GOT3 (cell line): ENCODE measurements at places on chromosomes 3 and 15.
A peak's percentile ranks its signal among the peaks of the same experiment; 100 is the strongest.

DNA sequence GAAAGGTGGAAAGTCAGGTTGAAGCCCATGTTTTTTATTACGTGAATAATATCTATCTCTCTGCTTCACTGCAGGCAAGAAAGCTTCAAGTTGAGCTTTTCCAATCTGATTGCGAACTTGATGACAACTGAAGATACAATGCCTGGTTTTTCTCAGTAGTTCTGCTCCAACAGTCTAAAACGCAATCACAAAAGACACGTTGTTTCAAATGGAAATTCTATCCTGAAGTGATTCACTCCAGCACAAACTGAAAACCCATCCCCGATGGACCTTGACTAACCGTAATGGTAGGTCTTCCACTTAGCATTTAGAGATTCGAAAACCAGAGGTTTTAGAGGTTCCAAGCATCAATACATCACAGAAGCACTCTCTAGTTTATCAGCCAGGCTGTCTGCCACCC lies 10.6 kb downstream of the B4GALT4 start:
- DNase-seq, result no peak

DNA sequence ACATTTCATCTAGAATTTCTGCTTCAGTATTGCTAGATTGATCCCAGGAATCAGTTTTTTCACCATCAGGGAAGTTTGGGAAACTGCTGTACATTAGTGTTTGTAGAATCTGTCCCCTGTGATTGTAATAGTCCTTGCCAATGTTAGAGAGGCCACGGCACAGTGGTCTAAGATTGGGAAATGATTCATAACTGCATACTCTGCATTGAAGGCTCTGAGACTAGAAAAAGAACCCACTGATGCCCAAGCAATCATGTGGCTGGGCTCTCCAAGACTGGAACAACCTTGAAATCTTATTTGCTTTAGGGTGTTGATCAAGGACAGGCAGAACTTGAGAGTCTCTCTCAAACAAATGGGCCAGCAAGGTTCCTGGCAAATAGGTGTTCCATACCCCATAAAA lies 245.6 kb upstream of the LRTM1 start:
- DNase-seq, result no peak

- no peak for DNase-seq
Measured at GRCh38 chr3:63706321-63707085, 54.0 kb downstream of the SNTN start.

- DNase-seq, result no peak
Measured at GRCh38 chr3:102181175-102181920, 253.5 kb upstream of the ZPLD1 start.

DNA sequence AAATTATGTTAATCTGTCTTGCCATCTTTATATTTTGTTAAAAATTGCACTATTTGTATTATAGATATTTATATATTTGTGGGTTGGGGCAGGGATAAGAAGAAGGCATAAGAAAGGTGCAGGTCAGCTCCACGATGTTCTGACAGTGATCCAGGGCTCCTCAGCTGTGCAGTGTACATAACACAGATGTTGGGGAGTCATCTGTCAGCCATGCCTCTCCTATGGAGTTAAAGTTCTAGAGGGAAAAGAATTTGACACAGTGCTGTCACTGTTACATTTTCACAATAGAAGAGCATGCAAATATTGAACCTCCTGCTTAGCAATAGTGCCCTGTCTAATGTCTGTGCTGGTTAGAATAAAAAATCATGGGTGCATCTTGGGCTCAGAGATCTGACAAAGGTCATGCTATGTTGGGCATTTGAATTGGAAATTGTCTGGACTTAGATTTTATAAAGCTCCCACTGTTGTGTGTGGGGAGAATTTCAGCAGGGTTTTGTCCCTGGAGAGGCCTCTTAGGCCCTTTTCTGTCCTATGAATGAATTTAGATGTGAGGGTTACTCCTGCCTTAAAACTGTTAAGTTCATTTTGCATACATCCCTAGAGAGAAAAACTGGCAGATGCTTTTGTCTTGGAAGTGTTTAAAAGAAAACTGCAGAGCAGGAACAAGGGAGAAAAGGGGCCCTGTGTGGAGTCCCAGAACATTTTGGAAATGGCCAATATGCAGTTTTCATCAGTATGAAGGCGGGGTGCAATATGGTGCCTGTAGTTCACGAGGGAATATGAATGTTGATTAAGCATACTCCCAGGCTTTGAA lies 20.4 kb downstream of the CDIN1 start:
- DNase-seq, result no peak

- DNase-seq, result no peak
Measured at GRCh38 chr15:23642413-23643044, 5.1 kb downstream of the MAGEL2 start.

- no peak for DNase-seq
Measured at GRCh38 chr15:40902605-40903561, 8.6 kb downstream of the VPS18 start.

- DNase-seq, result no peak
Measured at GRCh38 chr3:3127432-3128010, 781 bp downstream of the TRNT1 start.

GRCh38 chr3:169250000-169250399 lies 413.5 kb downstream of the MECOM start:
- no peak for DNase-seq

DNA sequence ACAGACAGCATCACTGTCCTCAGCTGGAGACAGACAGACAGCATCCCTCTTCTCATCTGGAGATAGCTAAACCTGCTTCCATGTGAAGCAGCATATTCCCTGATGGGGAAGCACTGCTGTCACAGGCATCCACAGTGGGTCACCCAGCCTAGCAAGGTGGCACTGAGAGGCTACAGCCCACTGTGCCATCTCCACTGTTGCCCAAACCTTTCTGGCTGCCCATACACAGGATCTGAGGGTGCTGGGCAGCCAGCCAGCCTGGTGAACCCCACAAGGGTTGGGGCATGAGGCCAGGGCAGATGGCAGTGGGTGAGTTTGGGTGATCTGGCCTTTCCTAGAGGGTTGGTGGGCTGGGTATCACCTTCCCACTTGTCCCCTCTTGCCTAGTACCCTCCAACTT lies 11.7 kb downstream of the CHST13 start:
- no peak for DNase-seq

GRCh38 chr3:123319760-123320159 lies 118.0 kb downstream of the SEC22A start:
- no peak for DNase-seq

DNA sequence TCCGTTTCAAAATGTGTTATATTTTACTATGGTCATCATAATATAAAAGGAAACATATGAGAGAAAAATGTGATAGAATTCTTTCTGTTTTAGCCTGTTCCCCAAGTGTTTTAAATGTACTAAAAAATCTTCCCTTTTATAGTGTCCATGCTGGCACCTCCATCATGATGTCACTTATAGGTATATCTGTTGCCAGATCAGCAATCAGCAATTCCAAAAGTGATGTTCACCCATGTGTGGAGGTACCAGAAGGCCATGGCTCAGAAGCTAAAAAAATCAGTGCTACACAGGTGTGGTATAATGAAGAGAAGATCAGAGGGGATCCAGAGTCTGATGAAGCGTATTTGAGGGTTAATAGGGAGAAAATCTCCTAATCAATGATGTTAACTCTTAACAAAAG lies 1.1 kb upstream of the GPR15 start:
- no peak for DNase-seq

- DNase-seq, result no peak
Measured at GRCh38 chr15:29432191-29433049, 162.8 kb upstream of the NSMCE3 start.

DNA sequence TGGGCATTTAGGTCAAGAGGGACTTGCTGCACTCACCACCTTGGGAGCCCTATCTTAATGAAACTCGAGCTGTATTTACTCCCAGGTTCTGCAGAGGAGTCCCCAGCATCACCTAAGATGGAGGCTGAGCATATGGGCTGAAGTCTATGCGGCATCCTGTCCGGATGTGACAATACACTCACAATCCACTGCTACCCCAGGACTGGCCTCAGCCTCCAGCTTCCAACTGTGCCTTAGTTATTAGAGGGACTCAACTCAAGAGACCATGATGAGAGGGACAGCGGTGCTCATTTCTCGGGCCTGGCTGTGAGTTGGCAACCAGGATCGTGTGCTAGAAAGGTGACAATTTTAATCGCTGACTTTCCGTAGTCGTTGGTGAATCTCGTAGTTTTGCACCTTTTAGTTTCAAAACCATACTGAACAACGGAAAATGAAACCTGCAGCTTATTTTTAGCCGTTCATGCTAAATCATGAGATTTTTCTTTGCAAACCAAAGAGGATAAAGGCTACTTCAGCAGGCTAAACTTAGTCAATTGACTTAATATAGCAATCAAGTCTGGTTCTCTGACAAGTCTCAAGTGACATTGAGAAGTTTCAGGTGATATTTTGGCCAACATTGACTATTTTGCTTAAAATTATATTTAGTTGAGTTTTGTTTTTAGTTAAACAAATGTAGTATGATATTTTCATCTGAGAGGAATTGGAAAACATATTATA lies 11.1 kb downstream of the ZBTB38 start:
- DNase-seq, result no peak

- DNase-seq, result no peak
Measured at GRCh38 chr3:179100652-179101051, 29.0 kb upstream of the ZMAT3 start.

- DNase-seq, result no peak
Measured at GRCh38 chr3:158920371-158920770, 118.5 kb downstream of the MFSD1 start.

DNA sequence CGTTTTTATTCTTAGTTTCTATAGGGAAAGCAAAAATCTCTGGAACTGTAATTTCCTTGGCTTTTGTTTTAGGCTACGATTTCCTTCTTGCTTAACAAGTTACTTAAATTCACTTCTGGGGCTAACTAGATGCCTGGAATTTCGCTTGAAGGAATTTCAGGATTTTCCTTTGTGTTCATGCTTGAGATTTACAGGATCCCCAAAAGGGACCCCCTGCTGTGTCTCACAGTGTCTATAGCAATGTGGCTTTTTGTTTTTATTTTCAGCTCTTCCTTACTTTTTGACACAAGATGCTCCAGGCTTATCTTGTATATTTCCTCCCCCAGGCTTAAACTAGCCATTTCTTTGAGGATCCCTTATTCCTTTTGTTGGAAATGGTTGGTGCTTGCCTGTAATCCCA lies 95.5 kb upstream of the DPPA4 start:
- no peak for DNase-seq

GRCh38 chr3:58148049-58148448 lies 62.7 kb downstream of the DNASE1L3 start:
- DNase-seq, result no peak

GRCh38 chr15:47670365-47670764 lies 46.9 kb upstream of the SEMA6D start:
- DNase-seq, result no peak

DNA sequence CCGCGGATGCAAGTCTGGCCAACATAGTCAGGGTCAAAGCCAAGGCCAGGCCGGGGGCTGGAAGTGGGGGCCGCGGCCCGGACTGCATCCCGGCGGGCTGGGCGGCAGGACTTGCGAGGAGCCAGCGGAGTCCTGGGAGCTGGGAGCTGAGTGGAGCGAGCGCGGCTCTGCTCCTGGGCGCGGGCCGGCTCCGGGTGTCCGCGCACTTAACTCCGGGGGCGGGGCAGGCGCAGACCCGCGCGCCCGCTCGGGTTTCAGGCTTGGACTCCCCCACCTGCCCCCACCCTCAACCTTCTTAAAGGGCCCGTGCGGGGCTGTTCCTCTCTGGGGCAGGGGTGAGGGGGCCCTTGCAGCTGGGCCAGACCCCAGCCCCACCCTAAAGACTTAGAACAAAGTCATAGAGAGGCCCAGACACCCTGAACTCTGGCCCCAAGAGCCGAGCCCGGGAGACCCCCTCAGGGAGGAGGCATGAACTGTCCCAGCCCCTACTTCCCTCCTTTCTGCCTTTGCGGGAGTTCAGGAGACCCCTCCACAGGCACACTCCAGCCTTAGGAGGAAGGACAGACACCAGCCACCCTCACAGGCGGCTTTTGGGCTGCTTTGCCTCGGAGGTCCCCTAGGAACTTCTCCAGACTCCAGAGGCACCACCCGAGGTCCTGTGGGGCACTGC lies at the start of gene CSPG4:
Gene CSPG4, minus strand, starts transcription at position 181 of the 670 bp plus-strand sequence. Its CDS starts 93 bp downstream, at position 88.
- DNase-seq, result peak; percentile 8

DNA sequence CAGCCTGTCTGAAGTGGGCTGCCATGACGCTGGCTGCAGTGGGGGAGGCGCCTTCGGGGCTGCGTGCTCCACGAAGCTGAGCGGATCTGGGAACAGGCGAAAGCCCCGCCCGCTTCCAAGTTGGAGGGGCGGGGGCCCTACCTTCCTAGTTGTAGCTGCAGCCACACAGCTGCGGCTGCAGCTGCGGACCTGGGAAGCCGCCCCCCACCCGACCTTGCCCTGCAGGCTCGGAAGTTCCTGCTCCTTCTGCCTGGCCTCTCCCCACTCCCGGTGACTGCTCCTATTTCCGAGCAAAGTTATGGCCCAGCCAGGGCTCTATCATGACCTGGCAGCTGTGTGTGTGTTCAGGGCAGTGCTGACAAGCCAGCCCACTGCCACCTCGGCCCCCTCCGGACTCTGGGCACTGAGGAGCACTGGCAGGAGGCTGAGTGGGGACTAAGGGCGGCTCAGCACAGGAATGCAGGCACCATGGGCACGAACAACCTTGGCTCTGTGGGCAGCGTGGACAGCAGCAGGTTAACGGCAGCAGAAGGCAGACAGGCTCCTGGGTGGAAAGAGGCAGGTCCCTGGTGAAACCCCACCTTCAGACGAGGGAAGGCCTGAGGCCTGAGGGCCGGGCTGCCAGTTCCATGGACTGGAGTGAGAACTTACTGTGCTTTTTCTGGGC lies 352.4 kb upstream of the TMCO5A start:
- DNase-seq, result no peak

DNA sequence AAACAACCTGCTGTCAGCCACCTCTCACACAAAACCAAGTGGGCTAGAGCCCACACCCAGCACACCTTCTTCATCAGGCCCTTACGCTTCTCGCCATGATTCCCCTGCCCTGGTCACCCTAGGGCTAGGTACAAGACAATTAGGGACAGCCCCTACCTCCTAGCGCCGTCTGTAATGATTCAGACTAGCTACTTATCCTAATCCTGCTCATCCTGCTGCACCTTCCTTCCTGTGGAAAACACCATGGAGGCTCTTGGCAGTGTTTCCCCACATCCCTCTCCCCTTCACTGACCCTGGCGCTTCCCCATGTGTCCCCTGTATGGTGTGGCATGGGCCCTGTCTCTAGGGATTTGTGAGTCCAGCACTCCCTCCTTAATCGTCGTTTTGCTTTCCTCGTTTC lies 39.6 kb upstream of the ICE2 start:
- DNase-seq, result no peak

- no peak for DNase-seq
Measured at GRCh38 chr3:64900156-64900555, 212.4 kb upstream of the ADAMTS9 start.

GRCh38 chr15:35305946-35306345 lies 220.9 kb upstream of the NANOGP8 start:
- no peak for DNase-seq
